Colonic mucosa (tissue), 4 donors: ENCODE measurements at places on chromosomes 5 and 9. TPM values are rescaled to one million over a fixed set of nuclear protein-coding genes. Genes with fewer than 3 reads are reported as not detected.
A peak's percentile ranks its signal among the peaks of the same experiment; 100 is the strongest.

PPIC gene
- total RNA-seq, result 33.7 TPM

SV2C gene
- 0.20 TPM for total RNA-seq

CER1 gene
- not detected for total RNA-seq

TMEFF1 gene
- not detected for total RNA-seq

ASS1 gene
- total RNA-seq, result 380 TPM

UGT3A1 gene
- total RNA-seq, result not detected

LRRC19 gene
- total RNA-seq, result 130 TPM

NMUR2 gene
- total RNA-seq, result not detected

ANKRD33B gene
- 0.66 TPM for total RNA-seq

ZNG1C gene
- total RNA-seq, result 29.6 TPM

TSLP gene
- 0.45 TPM for total RNA-seq

DNA sequence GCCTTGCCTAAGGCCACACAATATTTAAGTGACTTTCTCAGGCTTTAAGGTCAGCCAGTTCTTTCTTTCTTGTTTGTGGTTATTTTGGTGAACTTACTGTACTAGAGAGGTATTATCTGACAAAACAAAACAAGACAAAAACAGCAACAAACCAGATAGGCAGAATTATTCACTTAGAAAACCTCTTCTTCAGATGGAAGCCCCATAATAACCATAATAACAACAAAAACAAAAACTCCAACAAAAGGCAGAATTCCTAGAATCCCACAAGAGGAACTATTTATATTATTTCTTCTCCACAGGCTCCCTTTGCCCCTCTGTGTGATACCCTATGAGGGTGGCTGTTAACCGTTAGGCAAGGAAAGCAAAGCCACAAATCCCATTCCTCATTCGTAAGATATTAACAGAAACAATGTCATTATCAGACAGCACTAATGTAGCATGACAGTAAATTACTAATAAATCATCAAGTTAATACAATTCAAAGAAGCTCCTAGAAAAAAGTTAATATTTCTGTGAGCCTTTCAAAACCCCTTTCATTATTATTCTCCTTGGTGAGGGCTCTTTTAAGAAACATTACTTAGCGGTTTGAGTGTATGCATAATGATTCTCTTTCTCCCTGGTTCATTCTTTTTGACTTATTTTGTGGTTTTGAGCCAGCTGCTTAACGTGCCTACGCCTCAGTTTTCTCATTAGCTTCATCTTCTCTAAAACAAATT is 274.9 kb downstream of the EFNA5 start:
- H3K4me3 ChIP-seq, result no peak overlapping the region
- H3K27me3 ChIP-seq, result no peaks in the 10 kb centered on the region
- H3K27ac ChIP-seq, result no peak overlapping the region

- H3K36me3 ChIP-seq, result no peaks in the 10 kb centered on the region
- H3K27ac ChIP-seq, result no peak overlapping the region
- H3K27me3 ChIP-seq, result no peaks in the 10 kb centered on the region
- H3K4me3 ChIP-seq, result no peak overlapping the region
- no peaks in the 10 kb centered on the region for H3K4me1 ChIP-seq
- no peak for DNase-seq
Observed at GRCh38 chr9:25939126-25939525, 260.9 kb upstream of the TUSC1 start.

GRCh38 chr5:150473673-150474358 is 24.3 kb upstream of the RPS14 start:
- H3K4me1 ChIP-seq, result no peaks in the 10 kb centered on the region
- no peak overlapping the region for H3K4me3 ChIP-seq
- H3K36me3 ChIP-seq, result no peaks in the 10 kb centered on the region
- no peak overlapping the region for H3K27ac ChIP-seq
- DNase-seq, result no peak
- H3K27me3 ChIP-seq, result no peaks in the 10 kb centered on the region

- H3K27me3 ChIP-seq, result no peaks in the 10 kb centered on the region
- no peak for DNase-seq
- H3K4me1 ChIP-seq, result no peaks in the 10 kb centered on the region
- H3K27ac ChIP-seq, result no peak overlapping the region
- no peaks in the 10 kb centered on the region for H3K36me3 ChIP-seq
Observed at GRCh38 chr9:32596096-32596865, 23.3 kb upstream of the NDUFB6 start.

- H3K4me3 ChIP-seq, result no peak overlapping the region
- no peaks in the 10 kb centered on the region for H3K36me3 ChIP-seq
Observed at GRCh38 chr5:34685485-34686165, 29.5 kb downstream of the RAI14 start.

DNA sequence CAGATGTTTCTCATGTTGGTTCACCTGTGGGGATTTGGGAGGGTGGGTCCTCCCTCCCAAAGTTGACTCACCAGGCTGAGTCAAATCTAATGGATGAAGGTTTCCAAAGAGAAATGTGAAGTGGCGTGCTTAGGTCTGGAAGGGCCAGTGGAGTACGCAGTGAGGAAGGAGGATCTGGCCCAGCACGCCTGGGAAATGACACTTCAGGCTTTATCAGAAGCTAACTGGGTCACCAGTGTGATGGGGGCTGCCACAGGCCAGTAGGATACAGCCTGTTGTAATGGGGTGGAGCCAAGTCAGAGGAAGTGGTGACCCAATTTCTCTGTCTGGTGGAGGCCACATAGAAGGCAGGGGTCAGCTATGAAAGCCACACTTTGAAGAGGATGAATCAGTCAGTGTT is 18.0 kb downstream of the POLR1E start:
- H3K36me3 ChIP-seq, result no peaks in the 10 kb centered on the region
- H3K27me3 ChIP-seq, result no peaks in the 10 kb centered on the region
- DNase-seq, result no peak
- no peak overlapping the region for H3K27ac ChIP-seq
- no peak overlapping the region for H3K4me3 ChIP-seq

DNA sequence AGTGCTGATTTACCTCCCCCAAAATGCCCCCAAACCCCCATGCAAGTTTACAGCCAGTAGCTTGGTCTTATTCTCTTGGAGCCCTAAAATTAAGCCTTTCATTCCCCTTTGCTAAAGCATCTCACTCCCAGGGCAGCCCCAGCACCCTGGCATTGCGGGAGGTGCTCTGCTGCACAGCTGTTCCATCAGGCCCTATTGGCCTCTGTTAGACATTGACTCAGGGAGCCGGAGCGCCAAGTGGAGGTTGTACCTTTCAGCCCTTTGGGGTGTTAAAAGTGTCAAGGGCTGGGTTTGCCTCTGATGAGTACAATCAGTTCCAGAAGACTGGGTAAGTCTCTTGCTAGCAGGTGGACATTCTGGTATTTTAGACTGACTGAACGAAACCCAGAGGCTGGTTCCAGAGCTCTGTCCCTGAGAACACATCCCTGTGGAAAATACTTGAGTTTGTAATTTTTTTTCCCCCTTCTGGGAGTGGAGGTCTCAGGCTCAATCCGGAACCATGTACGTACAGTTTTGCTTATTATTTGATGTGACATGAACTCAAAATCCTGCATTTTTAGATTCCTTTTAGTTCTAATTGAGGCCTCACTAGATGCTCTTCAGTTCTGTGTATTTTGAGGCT is 102.4 kb downstream of the UBE2R2 start:
- H3K4me1 ChIP-seq, result no peaks in the 10 kb centered on the region
- no peaks in the 10 kb centered on the region for H3K27me3 ChIP-seq
- DNase-seq, result no peak
- H3K4me3 ChIP-seq, result no peak overlapping the region
- H3K36me3 ChIP-seq, result no peaks in the 10 kb centered on the region

DNA sequence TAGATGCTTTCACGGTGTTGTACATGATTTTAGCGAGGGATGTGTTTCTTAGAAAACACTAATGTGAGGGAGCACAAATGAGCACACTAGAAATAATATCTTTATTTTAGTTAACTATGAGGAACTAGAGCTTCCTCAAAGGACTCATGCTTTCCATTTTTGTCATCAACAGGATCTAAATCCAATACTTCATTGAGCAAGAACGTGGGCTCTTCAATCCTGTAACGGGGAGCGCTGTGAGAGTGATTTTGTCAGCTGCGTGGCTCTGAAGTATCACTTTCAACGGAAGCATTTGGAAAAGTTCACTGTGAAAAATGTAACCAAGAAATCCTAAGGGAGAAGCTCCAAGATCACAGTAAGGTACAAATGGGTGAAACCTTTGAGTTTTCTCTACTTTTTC is 93.2 kb downstream of the LIX1 start:
- H3K27ac ChIP-seq, result no peak overlapping the region
- H3K4me3 ChIP-seq, result no peak overlapping the region
- no peak for DNase-seq

DNA sequence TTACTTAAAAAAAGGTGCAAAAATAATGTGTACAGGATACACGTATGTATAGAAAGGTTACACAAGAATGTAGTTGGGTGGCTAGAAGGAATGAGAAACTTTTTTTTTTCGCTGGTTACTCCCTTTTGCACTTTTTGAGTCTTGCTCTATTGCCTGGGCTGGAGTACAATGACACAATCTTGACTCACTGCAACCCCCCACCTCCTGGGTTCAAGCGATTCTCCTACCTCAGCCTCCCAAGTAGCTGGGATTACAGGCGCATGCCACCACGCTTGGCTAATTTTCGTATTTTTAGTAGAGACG is 15.8 kb downstream of the FBXW11 start:
- H3K4me3 ChIP-seq, result no peak overlapping the region
- H3K27me3 ChIP-seq, result no peaks in the 10 kb centered on the region
- no peak overlapping the region for H3K27ac ChIP-seq
- no peak for DNase-seq

GRCh38 chr9:72092820-72093219 is 32.4 kb upstream of the C9orf57 start:
- H3K4me1 ChIP-seq, result no peaks in the 10 kb centered on the region
- no peaks in the 10 kb centered on the region for H3K27me3 ChIP-seq
- no peak overlapping the region for H3K27ac ChIP-seq
- H3K36me3 ChIP-seq, result no peaks in the 10 kb centered on the region
- H3K4me3 ChIP-seq, result no peak overlapping the region

GRCh38 chr9:82122731-82123130 is 134.2 kb downstream of the SPATA31D1 start:
- no peaks in the 10 kb centered on the region for H3K36me3 ChIP-seq
- DNase-seq, result no peak
- no peaks in the 10 kb centered on the region for H3K27me3 ChIP-seq

DNA sequence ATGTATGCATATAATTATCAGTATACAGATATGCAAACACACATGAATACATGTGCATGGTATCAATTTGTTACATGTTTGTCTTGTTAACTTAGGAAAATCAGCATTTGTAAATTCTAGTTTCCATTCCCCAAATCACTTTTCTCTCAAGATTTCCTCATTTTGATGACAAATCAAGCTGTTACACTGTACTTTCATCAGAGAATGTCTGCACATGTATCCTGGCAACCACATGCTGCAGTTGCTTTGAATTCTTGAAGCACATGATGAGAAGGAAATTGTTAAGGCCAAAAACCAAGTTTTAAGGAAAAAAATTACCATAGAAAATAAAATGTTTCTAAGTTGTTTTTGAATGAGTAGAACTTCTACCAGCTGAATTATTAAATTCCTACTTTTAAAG is 1834.5 kb downstream of the EFNA5 start:
- no peak for DNase-seq
- H3K4me3 ChIP-seq, result no peak overlapping the region
- H3K36me3 ChIP-seq, result no peaks in the 10 kb centered on the region

- no peak for DNase-seq
- no peaks in the 10 kb centered on the region for H3K36me3 ChIP-seq
- no peak overlapping the region for H3K4me3 ChIP-seq
- no peaks in the 10 kb centered on the region for H3K4me1 ChIP-seq
- H3K27me3 ChIP-seq, result no peaks in the 10 kb centered on the region
- H3K27ac ChIP-seq, result no peak overlapping the region
Observed at GRCh38 chr5:84028093-84028492, 307.4 kb upstream of the HAPLN1 start.

- no peak overlapping the region for H3K27ac ChIP-seq
- no peak overlapping the region for H3K4me3 ChIP-seq
- H3K36me3 ChIP-seq, result no peaks in the 10 kb centered on the region
- H3K27me3 ChIP-seq, result no peaks in the 10 kb centered on the region
- no peak for DNase-seq
Observed at GRCh38 chr5:7533941-7534340, 138.0 kb downstream of the ADCY2 start.

- H3K4me3 ChIP-seq, result no peak overlapping the region
- no peaks in the 10 kb centered on the region for H3K27me3 ChIP-seq
- DNase-seq, result no peak
- H3K27ac ChIP-seq, result peak overlapping the region; percentile 79
Observed at GRCh38 chr9:113579283-113580040, 115.9 kb downstream of the RGS3 start.

DNA sequence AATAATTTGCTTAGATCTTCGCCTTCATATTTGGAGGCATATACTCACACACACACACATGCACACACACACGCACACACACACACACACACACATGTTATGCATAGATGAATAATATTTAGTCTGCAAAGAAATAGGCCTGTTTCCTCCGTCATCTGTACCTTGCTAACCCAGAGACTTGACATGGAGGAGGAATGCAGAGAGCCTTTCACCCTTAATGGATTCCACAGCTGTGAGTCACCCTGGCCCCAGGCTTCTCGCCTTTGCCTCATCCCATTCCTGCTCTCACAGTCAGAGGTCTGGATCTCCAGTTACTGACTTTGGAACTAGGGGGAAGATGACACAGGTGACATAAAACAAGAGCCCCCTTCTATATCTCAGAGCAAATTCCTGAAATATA is 29.7 kb downstream of the ZNF462 start:
- no peak for DNase-seq
- no peaks in the 10 kb centered on the region for H3K4me1 ChIP-seq
- H3K4me3 ChIP-seq, result no peak overlapping the region

- H3K27me3 ChIP-seq, result no peaks in the 10 kb centered on the region
- no peaks in the 10 kb centered on the region for H3K4me1 ChIP-seq
Observed at GRCh38 chr9:84857211-84857610, 187.7 kb downstream of the NTRK2 start.

DNA sequence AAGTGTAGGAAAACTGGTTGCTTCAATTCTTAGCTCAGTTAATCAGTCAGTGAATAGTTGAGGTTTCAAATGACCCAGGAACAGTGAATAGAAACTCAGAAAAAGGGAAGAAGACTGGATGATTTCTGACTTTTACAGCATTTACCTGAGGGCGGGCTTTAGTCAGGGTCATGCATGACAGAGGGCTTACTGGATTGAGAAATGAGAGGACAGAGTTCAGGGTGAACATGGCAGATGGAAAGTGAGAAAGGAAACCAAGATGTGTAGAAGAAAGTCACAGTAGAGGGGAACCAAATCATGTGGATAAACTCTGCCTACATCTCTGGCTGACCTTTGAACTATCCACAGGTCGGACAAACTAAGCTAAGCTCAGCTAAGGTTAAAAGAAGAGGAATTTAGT is 596.0 kb downstream of the SEMA5A start:
- H3K27ac ChIP-seq, result no peak overlapping the region
- H3K4me3 ChIP-seq, result no peak overlapping the region
- H3K36me3 ChIP-seq, result no peaks in the 10 kb centered on the region
- no peaks in the 10 kb centered on the region for H3K27me3 ChIP-seq
- DNase-seq, result no peak
